ENCODE measurements at places on chromosomes 6 and 20.

- DNase-seq: peak; percentile 85
These were observed 298.6 kb downstream of the SYNE1 start for GRCh38 chr6:152338335-152339125.

DNA sequence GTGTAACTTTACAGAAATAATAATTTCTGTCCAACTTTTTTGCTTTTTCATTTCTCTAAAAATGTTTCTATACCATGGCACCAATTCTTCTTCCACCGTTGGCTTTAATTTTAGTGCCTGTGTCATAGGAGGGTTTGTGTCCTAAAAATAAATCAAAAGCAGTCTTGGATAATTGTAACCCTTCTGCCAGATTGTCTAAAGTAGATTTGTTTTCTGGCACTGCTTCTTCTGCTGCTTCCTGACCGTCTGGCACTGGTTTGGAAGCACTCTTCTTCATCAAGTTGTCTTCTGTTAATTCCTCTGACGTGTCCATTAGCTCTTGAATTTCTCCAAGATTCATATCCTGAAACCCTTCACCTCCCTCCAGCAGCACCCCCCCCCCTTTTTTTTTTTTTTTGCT lies 33.1 kb downstream of the SCAF8 start:
- no peak for DNase-seq

- DNase-seq: peak; percentile 89
These were observed at the start of gene SDC4 for GRCh38 chr20:45347936-45348778. TSS of gene SDC4 (minus strand) at chr20:45348424. CDS start at chr20:45348384, 40 bp downstream.

DNA sequence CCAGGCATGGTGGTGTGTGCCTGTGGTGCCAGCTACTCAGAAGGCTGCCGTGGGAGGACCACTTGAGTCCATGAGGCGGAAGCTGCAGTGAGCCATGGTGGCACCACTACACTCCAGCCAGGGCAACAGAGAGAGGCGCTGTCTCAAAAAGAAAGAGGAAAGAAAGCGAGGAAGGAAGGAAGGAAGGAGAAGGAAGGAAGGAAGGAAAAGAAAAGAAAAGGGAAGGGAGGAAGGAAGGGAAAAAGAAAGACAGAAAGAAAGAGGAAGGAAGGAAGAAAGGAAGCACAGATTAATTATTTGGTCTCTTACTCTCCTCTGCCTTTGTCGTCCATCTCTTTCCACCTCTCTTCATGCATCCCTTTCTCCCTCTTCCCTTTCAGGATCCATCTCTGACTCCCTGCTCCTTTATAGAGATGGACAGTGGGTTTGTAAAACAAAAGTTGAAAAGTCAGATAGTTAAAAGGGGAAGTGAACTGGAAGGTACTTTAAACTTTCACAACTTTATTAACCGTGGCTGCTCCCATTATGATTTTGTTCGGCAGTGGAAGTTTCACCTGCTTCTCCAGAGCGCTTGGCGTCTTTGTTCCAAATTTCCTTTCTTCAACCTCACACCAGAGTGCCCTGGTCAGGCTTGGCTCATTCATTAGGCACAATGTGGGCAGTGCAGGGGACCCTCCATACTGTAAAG lies 1.5 kb downstream of the HLA-DQA1 start:
- no peak for DNase-seq

GRCh38 chr20:5862703-5863039 lies 87.7 kb downstream of the TRMT6 start:
- no peak for DNase-seq
